ENCODE measurements at places on chromosomes 1 and 21.
A peak's percentile ranks its signal among the peaks of the same experiment; 100 is the strongest.

DNA sequence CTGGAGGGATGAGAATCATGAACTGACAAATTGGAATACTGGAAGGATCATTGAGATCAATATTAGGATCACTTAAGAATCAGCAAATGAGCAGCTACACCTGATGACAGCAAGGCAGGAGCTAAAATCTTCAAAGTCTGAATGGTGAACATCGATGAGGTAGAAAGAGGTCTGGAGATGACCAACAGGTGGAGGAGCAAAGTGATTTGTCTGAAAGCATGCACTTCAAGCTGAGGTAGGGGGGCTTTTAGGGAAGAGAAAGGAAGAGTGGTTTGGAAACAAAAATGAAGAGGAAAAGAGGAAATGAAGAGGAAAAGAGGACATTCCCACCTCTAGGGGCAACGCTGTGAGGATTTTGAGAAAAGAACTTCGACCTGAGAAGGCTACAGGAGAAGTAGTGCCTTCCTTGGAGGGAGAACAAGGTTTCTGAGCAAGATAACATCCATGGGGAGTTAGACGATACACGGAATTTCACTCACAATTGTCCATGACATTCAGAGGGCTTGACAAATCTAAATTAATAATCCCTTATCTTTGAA lies 79.0 kb downstream of the APP start:
- no peaks in the 10 kb centered on the region for H3K27me3 ChIP-seq
- no peak for DNase-seq
- H3K4me3 ChIP-seq = no peak overlapping the region

- peaks cover 19% of the 10 kb centered on the region for H3K4me1 ChIP-seq
- H3K36me3 ChIP-seq = peaks cover 3% of the 10 kb centered on the region
- no peak overlapping the region for H3K4me3 ChIP-seq
- no peak for DNase-seq
- peaks cover 19% of the 10 kb centered on the region for H3K27me3 ChIP-seq
Observed at GRCh38 chr1:111275780-111276433, 14.7 kb upstream of the CHIA start.

DNA sequence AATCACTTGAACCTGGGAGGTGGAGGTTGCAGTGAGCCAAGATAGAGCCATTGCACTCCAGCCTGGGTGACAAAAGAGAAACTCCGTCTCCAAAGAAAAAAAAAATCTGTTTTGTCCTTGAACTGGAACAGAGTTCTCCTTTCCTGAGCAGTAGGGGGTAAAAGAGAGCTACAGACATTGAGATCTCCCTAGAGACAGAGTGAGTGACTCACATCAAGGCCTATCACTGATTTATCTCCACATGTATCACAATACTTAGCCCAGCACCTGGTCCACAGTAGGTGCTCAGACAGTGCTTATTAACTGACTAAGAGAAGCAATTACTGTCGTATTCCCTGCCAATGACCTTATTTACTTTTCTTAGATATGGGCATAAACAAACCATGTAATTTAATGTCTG lies 354.1 kb upstream of the C1orf87 start:
- no peaks in the 10 kb centered on the region for H3K36me3 ChIP-seq
- no peaks in the 10 kb centered on the region for H3K4me1 ChIP-seq
- H3K27me3 ChIP-seq = no peaks in the 10 kb centered on the region
- no peak overlapping the region for H3K4me3 ChIP-seq
- DNase-seq = no peak
- H3K27ac ChIP-seq = no peak overlapping the region

DNA sequence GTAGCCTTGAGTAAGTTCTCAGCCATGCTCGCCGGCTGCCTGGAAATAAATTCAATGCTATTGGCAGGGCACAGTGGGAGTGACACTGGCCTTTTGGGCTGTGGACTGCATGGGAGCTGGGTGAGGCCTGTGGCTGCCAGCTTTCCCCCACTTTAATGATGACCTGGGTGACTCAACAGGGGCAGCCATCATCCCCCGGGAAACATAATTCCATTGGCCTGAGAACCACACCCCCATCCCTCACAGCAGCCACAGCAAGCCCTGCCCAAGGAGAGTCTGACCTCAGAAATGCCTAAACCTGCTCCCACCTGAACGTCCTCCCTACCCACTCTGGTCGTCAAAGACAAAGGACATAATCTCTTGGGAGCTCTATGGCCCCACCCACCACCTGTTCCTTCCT lies 384.0 kb downstream of the LTN1 start:
- H3K4me1 ChIP-seq = peaks cover 30% of the 10 kb centered on the region
- DNase-seq = no peak

DNA sequence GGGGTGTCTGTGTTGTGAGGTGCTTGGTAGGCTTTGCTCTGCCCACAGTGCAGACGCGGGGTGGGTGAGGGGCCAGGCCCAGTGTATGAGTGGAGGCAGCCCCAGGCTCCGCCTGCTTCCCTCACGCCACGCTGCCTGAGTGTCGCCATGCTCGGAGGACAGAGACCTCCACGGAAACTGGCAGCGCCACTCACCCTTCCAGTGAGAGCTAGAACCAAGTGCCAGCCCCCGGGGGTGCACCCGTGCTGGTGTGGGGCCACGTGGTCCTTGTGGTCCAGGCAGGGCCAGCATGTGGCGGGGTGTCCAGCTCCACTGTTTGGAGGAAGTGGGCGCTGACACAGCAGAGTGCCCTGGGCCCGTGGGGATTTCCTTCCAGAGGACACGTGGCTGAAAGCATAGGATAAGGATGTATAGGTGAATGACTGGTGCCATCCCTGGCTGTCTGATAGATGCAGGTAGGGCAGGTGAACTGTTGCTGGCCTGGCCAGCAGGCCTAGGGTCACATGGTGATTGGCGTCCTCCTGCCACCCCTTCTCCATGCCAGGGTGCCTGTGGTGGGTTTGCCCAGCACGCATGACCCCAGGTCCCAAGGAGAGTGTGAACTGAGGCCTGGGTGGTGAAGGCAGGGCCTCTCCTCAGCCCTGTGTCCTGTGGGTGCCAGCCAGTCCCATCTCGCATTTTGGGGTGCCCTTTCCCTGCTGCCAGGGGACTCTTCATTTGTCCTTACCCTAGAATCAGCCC lies 3.8 kb downstream of the LRRC3 start:
- peaks cover 11% of the 10 kb centered on the region for H3K4me1 ChIP-seq
- no peak overlapping the region for H3K4me3 ChIP-seq
- H3K27me3 ChIP-seq = peaks cover 15% of the 10 kb centered on the region
- H3K36me3 ChIP-seq = no peaks in the 10 kb centered on the region
- no peak for DNase-seq

DNA sequence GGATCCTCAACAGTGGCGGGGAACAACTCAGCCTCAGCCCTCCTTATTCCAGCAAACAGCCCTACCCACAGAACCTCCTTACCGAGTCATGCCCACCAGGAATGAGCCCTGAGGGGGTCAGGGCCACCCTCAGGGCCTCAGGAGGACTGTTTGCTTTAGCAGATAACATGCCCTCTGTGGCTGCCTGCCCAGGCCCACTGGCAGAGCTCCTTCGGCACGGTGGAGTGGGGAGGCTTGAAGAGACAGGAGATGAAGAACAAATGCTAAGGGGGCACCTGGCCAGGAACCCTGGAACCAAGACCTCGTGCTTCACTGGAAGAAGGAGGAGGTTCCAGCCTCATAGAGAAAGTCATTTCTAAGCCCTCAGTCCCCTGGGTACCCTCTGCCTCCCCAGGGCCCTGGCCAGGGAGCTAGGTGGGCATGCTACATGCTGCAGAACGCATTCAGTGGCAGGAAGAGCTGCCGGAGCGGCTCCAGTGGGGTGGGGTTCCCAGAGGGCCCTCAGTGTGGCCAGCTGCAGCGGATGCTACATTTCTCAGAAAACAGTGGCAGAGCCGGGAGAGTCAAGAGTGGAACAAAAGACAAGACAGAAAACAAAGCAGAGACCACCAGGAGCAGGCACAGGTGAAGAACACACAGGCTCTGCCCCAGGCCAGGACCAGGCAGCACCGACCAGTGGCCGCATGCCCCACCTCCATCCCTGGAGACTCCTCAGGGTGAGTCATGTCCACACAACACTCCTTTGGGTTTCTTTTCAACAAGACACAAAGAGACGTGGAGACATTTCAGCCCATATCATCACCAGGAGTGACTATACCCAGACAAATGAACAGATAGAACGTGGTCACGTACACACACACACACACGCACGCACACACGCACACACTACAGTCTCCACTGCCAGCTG lies 39.8 kb downstream of the RIMS3 start:
- peaks cover 27% of the 10 kb centered on the region for H3K4me1 ChIP-seq
- no peak for DNase-seq
- no peak overlapping the region for H3K27ac ChIP-seq

DNA sequence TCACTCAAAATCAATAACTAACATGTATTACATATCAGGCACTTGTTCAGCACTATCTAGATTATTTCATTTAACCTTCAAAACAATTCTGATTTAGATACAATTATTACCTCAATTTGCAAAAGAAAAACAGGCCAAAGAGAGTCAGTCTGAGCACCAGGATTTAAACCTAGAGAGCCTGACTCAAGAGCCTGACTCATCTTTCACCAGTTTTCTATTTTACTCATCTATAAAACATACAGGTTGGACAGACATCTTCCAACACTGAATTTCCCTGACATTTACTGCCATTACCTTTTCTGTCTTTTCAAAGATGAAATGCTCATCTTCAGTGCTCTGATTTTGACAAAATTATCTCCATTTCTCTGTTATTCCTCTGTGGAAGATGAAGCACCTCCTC lies 116.5 kb downstream of the MRPL39 start:
- no peak overlapping the region for H3K4me3 ChIP-seq
- H3K27ac ChIP-seq = no peak overlapping the region
- DNase-seq = no peak
- no peaks in the 10 kb centered on the region for H3K36me3 ChIP-seq
- H3K27me3 ChIP-seq = no peaks in the 10 kb centered on the region
- peaks cover 15% of the 10 kb centered on the region for H3K4me1 ChIP-seq

DNA sequence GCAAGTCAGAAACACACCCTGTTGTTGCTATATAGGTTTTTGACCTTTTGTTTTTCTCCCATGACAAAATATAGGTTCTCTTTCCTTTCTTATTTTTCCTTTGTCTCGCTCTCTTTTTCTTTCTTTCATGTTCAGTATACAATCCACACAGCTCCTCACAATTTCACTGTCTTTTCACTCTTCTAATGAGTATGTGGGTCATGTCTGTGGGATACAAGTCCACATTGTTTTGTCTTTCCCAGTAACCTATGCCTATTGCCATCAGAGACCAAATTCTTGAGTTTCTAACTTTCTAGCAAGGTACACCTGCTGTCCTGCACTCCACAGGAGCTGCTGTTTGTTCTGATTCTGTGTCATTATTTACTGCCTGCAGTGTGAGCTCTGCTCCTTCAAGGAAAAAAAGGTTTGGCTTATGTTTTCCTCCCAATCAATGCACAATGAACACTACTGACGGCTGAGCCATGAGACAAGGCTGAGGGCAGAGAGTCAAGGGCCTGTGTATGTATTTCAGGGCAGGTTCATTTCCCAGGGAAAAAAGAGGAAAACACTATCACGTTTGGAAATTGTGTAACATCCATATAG lies 453.8 kb downstream of the NEGR1 start:
- DNase-seq = no peak
- no peak overlapping the region for H3K27ac ChIP-seq
- H3K27me3 ChIP-seq = no peaks in the 10 kb centered on the region
- H3K4me3 ChIP-seq = no peak overlapping the region
- H3K36me3 ChIP-seq = no peaks in the 10 kb centered on the region

DNA sequence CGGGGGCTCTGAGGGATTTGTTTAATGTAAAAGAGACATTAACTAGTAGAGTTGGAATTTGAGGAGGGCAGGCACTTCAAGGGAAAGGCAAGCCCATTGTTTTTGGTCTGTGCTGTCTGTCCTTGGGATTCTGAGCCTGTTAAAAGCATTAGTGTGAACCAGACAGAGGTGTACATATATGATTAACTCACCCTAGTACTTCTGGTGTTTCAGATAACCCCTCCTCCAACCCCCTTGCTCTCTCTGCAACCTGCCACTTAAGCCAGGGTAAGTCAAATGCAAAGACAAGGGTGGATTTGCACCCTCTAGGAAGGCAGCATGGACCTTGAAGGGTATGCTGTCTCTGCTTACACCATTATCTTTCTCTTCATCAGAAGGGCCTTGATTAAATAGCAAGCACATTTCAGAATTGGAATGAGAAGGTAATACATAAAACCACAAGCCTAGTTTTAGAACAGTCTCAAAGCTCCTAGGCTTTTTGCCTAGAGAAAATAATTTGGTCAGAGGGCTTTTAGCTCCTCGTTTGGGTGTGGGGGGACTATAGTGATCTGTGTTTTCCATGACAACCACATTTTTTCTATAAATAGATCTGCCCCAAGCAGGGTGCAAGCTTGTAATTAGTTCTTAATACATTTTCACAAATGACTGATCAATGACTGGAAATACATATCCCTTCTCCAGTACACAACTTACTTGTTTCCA lies 120.7 kb upstream of the SGIP1 start:
- no peak overlapping the region for H3K4me3 ChIP-seq
- no peak overlapping the region for H3K27ac ChIP-seq

GRCh38 chr1:158933621-158934020 lies 2.3 kb downstream of the PYHIN1 start:
- H3K27me3 ChIP-seq = no peaks in the 10 kb centered on the region
- H3K27ac ChIP-seq = peak overlapping the region; percentile 79
- H3K4me1 ChIP-seq = peaks cover 27% of the 10 kb centered on the region
- peaks cover 19% of the 10 kb centered on the region for H3K36me3 ChIP-seq
- DNase-seq = no peak

DNA sequence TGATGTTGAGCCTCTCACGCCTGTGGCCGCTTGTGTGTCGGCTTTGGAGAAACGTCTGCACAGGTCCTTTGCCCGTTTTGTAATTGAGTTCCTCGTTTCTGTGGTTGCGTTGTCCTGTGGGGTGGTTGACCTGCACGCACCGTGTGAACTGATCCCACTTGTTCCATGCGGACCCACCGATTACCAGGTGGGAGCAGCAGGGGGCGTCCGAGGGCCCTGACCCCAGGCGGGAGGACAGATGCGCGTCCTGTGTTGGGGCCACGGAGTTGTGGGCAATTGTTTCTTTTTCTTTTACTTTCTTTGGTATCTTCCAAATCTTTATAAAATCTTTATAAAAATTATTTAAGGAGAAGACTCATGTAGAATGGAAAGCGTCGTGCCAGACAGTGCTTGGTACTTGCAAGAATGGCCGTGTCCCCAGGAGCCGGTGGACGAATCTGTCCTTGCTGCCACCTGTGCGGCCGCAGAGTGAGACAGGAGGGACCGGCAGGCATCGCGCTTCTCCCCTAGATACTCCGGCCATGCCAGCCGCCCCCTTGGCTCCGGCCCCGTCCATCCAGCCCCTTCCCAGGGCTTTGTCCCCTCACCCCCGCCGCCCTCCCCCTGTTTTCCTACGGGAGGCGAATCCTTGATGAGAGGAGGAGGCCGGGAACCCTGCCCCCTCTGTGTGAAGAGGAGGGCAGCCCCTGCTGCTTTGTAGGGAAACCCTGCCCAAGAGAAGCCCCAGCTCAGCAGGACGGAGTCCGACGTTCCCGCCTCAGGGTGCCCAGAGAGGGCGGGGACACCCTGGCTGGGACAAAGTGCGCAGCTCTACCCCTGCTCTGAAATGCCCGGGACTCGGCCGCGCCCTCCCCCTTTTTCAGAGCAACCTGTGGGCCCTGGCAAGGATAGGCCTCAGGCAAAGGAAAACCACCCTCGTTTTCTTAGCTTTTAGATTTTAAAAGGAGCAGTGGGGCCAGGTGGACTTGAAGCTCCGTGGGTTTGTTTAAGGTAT lies 41.7 kb downstream of the PRKCZ start:
- no peaks in the 10 kb centered on the region for H3K4me1 ChIP-seq
- H3K4me3 ChIP-seq = no peak overlapping the region
- peaks cover 3% of the 10 kb centered on the region for H3K27me3 ChIP-seq
- DNase-seq = peak; percentile 71
- H3K36me3 ChIP-seq = no peaks in the 10 kb centered on the region

GRCh38 chr1:17684810-17685209 lies 70.3 kb upstream of the ACTL8 start:
- H3K4me3 ChIP-seq = no peak overlapping the region
- DNase-seq = no peak
- no peaks in the 10 kb centered on the region for H3K27me3 ChIP-seq
- H3K36me3 ChIP-seq = no peaks in the 10 kb centered on the region
